Hematopoietic multipotent progenitor cell treated with erythropoietin and hydrocortisone succinate and interleukin-3 and kit ligand, for 6 days (in vitro differentiated cells): ENCODE measurements at places on chromosomes 1 and 21.

- peak; percentile 95 for DNase-seq
These were observed 42.2 kb downstream of the CLDN14 start for GRCh38 chr21:36437745-36438128.

DNA sequence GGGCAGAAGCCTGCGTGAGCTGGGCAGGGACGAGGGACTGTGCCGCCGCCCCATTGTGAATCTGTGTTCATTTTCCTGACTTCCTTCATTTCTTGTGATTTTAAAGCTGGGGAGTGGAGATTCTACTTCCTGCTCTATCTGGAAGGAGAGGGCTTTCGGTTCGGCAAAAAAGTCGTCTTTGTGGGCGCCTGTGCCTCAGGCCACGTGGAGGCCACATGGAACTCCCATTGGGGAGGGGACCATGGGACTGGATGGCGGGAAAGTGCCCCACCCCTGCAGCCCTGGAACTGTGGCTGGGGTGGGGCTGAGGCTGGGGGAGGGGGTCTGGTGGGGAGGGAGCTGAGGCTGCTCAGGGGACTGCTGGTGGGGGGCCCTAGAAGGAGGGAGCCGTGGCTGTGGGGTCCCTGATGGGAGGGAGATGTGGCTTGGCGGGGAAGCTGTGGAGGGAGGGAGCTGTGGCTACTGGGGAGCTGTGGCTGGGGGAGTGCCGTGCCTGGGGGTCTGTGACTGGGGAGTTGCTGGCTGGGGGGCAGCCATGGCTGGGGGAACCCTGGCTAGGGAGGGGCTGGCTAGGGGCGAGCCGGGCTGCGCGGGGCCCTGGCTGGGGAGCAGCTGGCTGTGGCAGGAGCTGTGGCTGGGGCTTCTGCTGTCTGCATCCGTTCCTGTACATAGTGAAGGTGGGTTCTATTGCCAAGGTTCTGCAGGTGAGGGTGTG, 31.5 kb downstream of the COL18A1 start:
- no peak for DNase-seq

GRCh38 chr1:212805767-212806166, 14.1 kb downstream of the TATDN3 start:
- no peak for DNase-seq

GRCh38 chr21:45590246-45590725, 48.0 kb upstream of the SLC19A1 start:
- DNase-seq, result peak; percentile 74

DNA sequence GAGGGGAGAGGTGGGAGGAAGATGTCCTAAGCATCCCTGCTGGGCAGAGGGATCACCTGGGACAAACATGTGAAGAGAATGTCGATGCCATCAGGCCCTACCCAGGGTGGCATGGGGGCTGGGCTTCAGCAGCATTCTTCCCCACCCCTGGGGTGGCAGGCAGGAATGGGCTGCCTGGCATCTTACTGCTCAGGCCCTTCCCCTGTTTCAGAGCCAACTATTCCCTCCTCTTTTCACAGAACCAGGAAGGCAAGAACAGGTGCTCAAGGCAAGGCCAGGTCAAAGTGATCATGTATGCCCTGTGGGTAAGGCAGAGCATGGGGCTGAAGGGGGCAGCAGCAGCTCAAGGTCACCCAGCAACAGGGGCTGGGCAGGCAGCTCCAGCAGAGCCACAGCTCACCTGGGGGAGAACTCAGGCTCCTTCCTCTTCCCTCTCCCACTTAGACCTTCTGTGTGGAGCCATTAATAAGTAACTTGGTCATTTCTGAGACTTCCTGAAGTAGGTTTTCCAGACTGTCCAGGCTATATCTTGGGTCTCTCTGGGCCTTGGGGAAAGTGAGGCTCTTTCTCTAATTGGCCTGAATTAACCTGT, 56.4 kb downstream of the ELK4 start:
- DNase-seq, result no peak

DNA sequence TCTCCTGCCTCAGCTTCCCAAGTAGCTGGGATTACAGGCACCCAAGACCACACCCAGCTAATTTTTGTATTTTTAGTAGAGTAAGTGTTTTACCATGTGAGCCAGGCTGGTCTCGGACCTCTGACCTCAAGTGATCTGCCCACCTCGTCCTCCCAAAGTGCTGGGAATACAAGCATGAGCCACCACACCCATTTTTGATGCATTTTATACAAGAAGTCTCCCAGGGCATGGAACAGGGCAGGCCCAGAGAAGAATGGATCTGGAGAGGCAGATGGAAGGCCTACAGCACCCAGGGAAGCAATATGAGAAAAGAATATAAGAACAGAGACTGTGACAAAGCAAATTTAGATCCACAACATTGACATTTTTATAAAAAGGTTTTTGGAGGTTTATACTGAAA, 18.8 kb upstream of the IFNAR1 start:
- no peak for DNase-seq

GRCh38 chr1:56820755-56821461, 1.7 kb upstream of the FYB2 start:
- DNase-seq, result peak; percentile 86

DNA sequence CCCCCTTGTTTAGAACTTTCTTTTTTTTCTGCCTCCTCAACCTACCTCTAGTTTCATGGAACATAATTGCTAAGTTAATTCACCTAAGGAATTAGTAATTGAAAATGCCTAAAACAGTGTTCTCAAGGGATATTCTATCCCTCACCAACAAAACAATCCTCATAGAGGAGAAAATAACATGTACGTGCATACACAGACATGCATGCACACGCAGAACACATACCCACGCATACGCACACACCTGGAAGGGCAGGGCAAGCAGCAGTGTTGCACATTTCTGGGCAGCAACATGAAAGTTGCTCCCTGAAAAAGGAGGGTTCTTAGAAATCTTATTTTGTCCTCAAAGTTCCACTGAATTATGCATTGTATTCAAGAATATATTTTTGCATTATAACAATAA, 76.6 kb downstream of the HHAT start:
- no peak for DNase-seq
